NCI-H510A treated with DMSO at 0.1 percent for 48 hours (cell line): ENCODE measurements at places on chromosomes 12 and 14.

DNA sequence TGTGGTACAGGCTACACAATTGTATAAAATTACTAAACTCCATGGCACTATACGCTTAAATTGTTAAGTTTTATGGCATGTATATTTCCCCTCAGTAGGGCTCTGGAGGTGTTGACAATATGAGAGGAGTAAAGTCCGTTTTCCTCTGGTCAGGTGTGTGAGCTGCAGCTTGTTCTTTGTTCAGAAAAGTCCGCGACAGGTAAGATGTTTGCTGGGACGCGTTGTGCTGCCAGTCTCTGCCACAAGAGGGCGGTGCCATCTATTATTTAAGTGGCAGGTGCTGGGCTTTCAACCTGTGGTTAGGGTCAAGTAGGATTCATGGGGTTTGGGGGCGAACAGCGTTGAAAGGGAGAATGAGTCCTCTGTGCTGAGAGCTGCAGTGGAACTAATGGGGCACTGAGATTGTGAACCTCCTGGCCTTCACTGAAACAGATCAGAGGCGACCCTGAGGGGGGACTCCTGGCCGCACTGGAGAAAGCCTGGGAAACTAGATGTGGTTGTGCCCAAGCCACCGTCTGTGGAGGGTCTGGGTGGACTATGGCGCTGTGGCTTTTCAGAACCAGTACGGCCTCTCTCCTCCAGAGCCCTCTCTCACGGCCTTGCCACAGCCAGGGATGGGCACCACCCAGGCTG is 179.0 kb downstream of the SLC15A4 start:
- DNase-seq, result peak; percentile 78

GRCh38 chr12:19778172-19778571 is 338.9 kb downstream of the AEBP2 start:
- no peak for DNase-seq

- no peak for DNase-seq
Observed at GRCh38 chr12:123041811-123042655, 61.6 kb downstream of the ARL6IP4 start.

GRCh38 chr12:56258820-56259183 is 618 bp upstream of the ANKRD52 start:
- DNase-seq, result no peak

DNA sequence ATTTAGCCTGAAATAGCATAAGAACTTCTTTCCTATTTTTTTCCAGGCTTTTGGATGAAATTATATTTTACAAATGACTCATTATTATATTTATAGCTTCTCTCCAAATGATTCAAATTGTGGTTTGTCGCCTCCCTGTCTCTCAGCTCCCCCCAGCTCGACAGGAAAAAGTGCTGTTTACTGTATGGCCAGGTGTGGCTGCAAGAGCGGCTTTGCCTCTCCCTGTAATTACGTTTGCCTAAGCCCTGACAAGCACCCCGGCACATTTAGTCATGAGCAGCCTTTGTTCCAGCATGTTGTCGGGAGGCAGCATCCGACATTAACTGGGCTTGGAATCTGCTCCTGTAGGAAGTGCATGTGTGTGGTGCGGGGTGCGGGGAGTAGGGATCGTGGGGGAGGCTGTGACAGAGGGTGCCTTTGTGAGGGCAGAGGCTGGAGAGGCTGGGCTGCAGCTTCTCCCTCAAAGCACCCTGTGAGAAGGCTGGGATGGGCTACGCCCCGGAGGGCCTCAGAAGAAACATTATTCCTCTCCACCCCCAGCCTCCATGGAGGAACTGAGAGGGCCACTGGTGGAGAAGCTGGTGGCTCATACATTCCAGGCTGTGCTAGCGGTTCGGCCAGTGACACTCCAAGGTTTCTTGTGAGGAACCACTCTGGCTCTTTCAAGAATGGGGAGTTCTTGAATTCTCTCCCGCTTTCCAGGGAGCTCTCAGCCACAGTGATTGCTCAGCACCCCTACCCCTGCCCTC is 42.1 kb upstream of the CTDSP2 start:
- peak; percentile 88 for DNase-seq
